GM18507 (cell line): ENCODE measurements at places on chromosomes 12 and 14.

DNA sequence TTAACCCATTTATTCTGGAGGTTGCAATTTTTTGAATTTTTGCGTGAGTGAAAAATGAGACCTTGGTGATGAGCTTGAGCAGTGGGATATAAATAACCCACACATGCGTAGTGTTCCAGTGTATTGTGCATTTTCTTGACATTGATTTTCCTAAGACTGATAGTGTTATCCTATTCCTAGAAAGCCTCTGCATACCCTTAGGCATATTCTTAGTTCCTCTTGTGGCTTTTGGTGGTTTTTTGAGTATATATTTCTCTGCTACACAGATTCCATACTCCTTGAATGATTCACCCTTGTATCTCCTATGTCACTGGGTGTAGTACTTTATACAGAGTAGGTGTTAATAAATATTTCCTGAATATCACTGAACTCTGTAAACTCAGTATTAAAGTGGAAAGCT lies 363.4 kb upstream of the PDE3A start:
- no peak for DNase-seq

DNA sequence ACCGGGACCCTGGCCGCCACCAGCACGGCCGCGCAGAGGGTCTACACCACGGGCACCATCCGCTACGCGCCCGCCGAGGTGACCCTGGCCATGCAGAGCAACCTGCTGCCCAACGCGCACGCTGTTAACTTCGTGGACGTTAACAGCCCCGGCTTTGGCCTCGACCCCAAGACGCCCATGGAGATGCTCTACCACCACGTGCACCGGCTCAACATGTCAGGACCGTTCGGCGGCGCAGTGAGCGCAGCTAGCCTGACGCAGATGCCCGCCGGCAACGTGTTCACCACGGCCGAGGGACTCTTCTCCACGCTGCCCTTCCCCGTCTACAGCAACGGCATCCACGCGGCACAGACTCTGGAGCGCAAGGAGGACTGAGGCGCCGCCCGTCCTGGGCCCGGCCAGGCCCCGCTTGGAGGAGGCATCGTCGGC lies 150.1 kb downstream of the EGLN3 start:
- DNase-seq, result no peak

DNA sequence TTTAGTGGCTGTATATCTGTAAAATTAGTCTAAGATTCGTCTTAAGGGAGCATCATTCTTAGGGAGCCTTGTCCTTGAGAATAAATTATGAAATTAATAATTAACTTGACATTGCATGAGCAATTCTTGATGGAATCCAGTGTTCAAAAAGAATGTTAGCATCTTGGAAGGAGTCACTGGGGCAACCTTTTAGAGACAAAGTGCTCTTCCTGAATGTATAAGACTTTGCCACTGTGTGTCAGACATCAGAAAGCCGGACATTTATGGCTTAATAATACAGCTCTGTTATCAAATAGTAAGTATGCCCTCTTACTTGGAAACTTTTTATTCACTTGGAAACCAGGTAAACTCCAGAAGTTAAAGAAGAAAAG lies 83.3 kb downstream of the CCER1 start:
- DNase-seq, result no peak

GRCh38 chr14:49766839-49767238 lies 1.1 kb upstream of the KLHDC2 start:
- DNase-seq, result no peak

- no peak for DNase-seq
Measured at GRCh38 chr12:100721169-100721568, 73.4 kb upstream of the ANO4 start.

DNA sequence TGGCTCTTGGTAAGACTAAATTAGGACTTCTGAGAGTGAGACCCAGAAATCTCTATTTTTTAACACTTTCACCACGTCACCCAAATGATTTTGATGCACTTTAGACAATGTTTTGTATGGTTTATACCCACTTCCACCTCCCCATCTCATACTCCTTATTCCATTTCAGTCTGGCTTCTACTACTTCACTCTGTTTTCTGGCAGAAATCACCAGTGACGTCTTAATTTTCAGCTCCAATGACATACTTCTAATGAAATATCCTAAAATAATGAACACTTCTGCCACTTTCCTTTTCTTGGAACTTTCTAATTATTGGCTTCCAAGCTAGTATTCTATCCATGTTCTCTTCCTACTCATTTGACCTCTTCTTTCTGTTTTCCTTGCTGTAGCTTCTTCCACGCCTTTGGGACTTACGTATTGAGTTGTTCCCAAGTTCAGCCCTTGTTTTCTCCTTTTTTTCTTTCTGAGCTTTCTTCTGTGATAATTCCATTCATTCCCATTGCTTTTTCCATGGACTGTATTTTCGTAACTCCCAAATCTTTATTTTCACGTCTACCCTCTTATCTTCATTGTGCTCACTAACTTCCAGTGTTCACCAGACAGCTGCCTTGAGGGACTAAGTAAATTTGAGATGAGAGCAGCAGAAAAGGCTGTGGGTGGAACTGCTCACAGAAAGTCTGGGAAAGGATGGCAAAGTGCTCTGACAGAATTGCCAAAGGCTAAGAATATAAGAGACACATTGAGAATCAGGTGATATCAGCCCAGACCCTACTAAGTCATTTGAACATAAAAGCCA lies 115.8 kb downstream of the CAPZA3 start:
- no peak for DNase-seq

GRCh38 chr12:30603129-30603528 lies 92.5 kb downstream of the IPO8 start:
- no peak for DNase-seq
